ENCODE measurements at places on chromosomes 7 and 10.

- DNase-seq: no peak
These were observed 23.1 kb upstream of the DRGX start for GRCh38 chr10:49419005-49419404.

DNA sequence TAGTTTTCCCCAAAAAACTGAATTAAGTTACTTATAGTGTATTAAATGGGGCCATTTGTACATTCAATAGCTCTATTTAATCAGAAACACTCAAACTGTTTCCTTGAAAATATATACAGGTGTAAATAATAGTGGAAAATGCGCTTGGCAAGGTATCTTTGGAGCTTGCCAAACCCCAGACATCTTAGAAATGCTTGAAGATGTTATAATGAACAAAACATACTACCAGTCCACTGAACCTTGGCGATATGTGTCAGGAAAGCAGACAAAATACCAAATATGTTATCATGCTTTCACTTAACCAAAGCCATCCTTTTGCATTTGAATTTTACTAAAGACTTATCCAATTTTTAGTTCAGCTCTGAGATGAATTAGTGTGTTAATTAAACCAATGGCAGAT is 352.7 kb upstream of the SEMA3A start:
- DNase-seq: no peak

GRCh38 chr10:75074711-75075445 is 36.6 kb upstream of the SAMD8 start:
- DNase-seq: no peak

DNA sequence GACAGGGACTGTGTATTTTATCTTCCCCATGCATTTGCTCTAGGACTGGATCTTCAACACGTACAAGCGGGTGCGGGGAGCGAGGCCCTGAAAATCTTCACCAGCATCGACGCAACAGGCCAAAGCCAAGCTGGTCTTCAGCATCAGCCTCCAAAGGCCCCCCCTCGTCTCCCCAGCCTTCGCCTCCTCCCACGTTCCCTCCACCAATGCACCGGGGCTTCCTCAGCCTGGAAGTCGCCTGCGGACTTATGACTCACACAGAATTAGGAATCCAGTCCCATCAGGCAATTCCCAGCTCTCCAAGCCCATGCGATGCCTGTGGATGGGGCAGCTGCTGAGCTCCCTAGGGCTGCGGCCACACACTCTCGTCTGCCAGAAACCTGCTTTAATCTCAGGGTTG is 36.3 kb upstream of the RNF32 start:
- no peak for DNase-seq

GRCh38 chr10:112475575-112476218 is 28.7 kb downstream of the VTI1A start:
- no peak for DNase-seq

GRCh38 chr7:81430761-81431160 is 339.1 kb downstream of the HGF start:
- DNase-seq: no peak

GRCh38 chr10:44731283-44731682 is 179.9 kb upstream of the TMEM72 start:
- DNase-seq: no peak

GRCh38 chr7:132453826-132454225 is 122.4 kb downstream of the PLXNA4 start:
- DNase-seq: no peak

GRCh38 chr10:75404815-75405597 is 3.4 kb upstream of the ZNF503 start:
- no peak for DNase-seq

DNA sequence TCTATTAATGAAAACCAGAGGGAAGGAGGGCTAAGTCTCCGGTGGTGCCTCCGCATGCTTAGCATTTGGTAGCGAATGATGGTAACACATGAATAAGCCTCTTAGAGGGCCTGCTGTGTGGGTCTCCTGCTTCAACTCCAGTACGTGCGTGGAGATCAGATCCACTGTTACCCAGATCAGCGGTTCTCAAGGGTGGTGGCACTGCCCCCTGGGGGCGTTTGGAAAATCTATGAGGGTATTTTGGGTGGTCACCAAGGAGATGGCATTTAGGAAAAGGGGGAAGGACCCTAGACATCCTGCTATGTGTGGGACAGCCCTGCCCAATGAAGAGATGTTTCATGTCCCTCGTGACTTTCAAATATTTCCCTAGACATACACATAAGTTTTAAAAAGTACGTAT is 57.1 kb upstream of the TM9SF3 start:
- DNase-seq: no peak

GRCh38 chr10:106355450-106355849 is 809.1 kb downstream of the SORCS1 start:
- no peak for DNase-seq

DNA sequence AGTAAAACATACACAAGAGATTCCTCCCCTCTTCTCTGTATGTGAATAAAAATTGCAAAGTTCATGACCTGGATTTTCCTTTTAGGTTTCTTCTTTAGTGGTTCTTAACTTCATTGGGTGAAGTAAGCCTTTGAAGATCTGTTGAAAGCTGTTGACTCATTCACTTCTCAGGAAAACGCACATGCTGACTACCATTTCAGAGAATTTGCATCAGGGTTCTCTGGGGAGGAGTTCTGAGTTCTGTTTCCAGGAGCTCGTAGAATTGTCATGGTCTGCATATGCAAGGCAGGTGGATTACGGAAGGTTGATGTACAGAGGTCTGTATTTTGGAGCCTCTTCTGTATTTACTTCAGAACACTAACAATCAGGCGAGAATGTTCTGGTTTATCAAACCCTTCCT is 962 bp upstream of the SLC26A4 start:
- DNase-seq: no peak

DNA sequence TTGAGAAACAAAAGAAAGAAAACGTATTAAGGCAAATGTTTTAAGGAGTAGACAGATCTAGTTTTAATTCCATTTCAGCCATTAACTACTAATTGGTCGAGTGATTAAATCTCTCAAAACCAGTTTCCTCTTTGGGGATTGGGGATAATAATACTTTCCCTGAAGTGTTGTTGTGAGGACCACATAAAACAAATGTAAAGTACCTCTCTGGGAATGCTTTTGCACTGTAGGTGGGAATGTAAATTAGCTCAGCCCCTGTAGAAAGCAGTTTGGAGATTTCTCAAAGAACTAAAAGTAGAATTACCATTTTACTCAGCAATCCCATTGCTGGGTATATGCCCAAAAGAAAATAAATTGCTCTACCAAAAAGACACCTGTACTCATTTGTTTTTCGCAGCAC is 36.0 kb upstream of the PPP1R3C start:
- DNase-seq: no peak

DNA sequence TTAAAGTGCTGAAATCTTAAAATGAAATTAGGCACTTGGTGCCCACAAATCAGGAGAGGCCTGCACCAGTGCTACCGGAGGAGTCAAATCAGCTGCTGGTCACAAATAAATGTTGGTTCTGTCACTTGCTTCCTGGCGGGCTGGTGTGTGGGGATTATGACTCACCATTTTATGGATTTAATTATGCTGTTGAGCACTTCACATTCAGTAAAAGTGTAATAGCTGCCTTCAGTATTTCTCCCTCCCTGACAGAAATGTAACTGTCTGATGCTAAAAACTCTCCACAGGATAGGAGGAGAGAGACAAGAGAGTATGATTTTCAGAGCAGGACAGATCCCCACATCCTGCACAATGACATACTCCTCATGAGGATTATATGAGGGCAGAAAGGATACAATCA is 186.0 kb downstream of the JAZF1 start:
- no peak for DNase-seq

DNA sequence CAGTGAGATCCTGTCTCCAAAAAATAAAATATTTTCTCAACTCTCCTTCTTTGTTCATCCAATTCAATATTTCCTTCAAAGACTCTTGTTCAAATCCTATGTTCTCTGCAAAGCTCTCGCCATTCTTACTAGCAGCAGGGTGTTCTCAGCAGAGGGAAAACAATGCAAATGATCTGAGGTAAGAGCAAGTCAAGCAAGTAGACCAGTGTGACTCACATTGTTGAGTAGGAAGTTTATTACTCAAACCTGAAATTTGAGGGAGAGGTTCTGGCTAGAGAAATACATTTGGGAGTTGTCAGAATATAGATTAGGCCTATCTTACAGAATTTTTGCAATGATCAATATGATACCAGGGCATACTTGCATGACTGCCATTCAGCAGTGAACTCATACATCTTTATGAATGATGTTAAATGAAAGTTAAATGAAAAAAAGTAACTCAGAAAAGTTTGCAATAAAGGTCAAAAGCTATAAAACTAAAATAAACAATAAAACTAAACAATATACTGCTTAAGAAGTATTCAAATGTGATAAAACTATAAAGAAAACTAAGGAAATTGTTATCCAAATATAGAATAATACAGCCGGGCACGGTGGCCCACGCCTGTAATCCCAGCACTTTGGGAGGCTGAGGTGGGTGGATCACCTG is 5.8 kb downstream of the IDE start:
- DNase-seq: peak; percentile 49

DNA sequence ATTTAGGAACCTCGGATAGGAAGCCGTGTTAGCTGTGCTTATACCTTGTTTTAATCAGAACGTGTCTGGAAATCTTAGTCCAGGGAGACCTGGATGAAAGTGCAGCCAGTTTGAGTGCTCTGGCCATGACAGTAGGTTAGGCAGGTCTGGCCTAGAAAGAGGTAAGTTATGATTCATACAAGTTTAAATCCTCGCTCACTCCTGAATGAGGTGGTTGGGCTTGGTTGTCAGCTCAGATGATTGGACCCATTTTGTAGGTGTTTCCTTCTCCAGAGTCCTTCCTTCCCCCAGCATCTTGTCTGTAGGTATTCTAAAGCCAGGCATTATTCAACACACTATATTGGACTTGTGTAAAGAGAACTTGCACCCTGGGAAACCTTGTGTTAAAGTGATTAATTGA is 561.9 kb upstream of the GALNT17 start:
- no peak for DNase-seq

DNA sequence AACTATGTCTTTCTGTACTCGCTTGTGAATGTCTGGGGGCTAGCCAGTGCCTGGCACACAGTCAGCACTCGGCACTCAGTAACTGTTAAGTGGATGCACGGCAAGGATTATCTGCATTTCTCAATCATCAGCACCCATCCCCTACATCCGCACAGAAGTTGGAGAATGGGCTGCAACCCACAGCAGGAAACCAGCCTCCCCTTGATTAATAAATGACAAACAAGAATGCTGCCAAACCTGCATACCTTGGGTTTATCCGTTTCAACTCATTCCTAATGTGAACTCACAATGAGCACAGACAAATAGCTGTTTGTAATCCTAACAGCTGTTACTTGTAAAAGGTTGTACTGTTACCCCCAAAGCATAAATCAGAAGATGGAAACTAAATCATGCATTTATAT is 28.9 kb downstream of the PPP1R3C start:
- no peak for DNase-seq

GRCh38 chr10:24569828-24570657 is 153.6 kb downstream of the ARHGAP21 start:
- DNase-seq: no peak

GRCh38 chr7:1100386-1100785 is 12.5 kb downstream of the GPER1 start:
- DNase-seq: no peak

DNA sequence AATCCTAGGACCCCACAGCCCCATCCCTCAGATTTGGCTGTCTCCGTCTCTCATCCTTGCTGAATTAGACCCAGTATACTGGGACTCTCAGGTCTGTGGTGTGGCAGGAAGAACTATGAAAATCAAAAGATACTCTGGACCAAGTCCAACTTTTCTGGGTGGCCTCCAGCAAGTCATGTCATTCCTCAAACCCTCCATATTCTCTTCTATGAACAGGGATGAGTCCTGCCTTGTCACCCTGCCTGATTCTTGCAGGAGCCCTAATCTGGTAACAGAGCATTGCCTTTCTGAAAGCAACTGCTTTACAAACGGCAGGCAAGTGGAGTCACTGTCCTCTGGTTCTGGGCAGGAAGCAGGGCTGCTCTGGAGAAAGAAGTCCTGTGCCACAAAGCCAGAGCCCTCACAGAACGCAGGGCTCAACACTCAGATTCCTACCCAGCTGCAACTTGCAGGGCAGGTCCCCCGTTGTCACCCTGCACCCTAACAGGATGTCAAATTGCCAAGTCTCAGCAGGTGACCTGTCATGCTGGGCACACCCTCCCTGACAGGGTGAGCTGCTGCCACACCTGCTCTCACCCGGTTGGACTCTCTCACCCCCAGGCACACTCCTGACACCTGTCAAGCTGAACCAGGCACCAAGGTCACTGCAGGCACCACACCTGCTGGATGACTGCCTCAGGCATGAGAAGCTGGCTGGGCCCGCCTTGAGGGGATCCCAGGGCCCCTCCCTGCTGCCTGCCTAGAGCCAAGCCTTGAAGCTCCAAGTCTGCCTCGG is 227.7 kb downstream of the KCNMA1 start:
- DNase-seq: no peak

GRCh38 chr7:142094861-142095260 is 16.7 kb upstream of the MGAM2 start:
- DNase-seq: no peak

- no peak for DNase-seq
These were observed 18.9 kb downstream of the BHLHA15 start for GRCh38 chr7:98229991-98230745.

DNA sequence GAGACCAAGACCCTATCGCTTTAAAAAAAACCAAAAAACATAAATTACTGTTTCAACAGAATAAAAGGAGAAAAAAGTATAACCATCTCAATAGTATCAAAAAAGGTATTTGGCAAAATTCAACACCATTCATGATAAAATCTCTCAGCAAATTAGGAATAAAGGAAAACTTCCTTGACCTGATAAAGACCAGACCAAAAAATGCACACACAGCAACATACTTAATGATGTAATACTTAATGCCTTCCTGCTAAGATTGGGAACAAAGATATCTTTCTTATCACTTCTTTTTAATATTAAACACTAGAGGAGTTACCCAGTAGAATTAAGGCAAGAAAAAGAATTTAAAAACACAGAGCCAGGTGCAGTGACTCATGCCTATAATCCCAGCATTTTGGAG is 79.3 kb downstream of the CNOT4 start:
- DNase-seq: no peak

- no peak for DNase-seq
These were observed 160.5 kb downstream of the ARID5B start for GRCh38 chr10:62062028-62062427.

- DNase-seq: no peak
These were observed 36.3 kb downstream of the PFKP start for GRCh38 chr10:3103646-3104045.

- no peak for DNase-seq
These were observed 249.8 kb upstream of the AKR1E2 start for GRCh38 chr10:4576206-4576605.

DNA sequence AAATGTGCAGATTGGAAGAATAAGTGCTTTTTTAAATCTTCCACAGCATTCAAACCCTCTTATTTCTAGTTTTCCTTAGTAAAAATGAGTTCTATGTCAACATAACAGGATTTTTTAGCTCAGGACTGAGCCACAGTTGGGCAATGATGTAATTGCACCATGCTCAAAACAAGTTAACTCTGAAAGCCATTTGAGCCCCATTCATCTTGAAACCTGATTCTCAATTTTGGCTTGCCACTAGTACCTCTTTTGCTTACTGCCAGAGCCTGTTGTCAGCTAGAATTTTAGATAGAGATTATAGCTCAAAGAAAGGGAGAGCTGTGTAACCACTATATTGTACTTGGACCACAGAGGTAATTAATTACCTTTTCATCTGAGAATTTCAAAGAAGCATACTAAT is 1028.5 kb upstream of the PHF14 start:
- no peak for DNase-seq
